Upper lobe of right lung (tissue), 1 donor: ENCODE measurements at places on chromosomes 1 and 21.

GRCh38 chr1:181073638-181074037, 14.9 kb upstream of the IER5 start:
- no peak for DNase-seq

GRCh38 chr21:42113926-42114409, 42.9 kb downstream of the UMODL1 start:
- no peak for DNase-seq

GRCh38 chr1:204308023-204308628, 51.6 kb downstream of the PLEKHA6 start:
- DNase-seq = no peak

- no peak for DNase-seq
These were observed 42.3 kb downstream of the KRTAP10-1 start for GRCh38 chr21:44497703-44498126.

- no peak for DNase-seq
These were observed 38.3 kb upstream of the PAX7 start for GRCh38 chr1:18592368-18592767.

- DNase-seq = no peak
These were observed 34.1 kb upstream of the PDPN start for GRCh38 chr1:13549521-13549920.

DNA sequence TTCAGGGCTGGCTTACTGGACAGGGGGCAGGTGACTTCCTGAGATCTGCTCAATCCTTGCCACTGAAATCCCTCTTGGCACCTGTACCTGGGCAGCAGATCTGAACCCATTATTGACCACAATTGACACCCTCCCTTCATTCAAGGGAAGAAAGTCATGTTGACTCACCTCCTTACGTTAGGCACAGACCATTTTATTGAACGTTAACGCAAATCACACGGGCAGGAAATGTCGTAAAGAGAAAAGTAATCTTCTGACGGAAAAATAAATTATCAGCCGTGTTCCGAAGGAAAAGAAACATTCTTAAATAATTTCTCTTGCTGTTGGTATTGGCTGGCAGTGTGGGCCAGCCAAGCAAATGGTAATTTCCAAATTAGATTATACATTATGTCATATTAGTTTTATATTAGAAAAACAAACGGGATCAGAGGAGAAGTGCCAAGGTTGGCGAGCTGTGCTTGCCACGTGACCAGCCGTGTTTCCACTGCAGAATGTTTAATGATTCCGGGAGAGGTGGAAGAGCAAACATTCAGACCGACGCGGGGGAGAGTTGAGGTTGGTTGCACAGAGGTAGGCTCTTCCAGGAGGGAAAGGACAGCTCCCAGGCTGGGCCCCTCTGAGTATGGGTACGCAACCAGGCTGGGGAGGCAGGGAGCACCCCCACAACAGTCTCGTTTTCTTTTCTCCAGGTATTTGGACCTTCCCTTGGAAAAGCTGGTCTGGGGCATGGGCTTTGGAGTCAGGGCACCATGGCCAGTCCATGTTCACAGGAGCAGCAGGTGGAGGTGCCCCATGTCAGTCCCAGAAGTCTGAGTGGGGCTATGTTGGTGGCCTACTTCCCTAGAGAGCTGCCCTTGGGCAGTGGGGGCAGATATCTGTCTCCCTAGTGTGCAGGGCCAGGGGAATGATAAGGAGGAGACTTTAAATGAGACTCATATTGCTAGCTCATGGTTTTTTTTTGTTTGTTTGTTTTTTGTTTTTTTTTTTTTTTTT, 121.1 kb downstream of the FOXD2 start:
- DNase-seq = no peak

DNA sequence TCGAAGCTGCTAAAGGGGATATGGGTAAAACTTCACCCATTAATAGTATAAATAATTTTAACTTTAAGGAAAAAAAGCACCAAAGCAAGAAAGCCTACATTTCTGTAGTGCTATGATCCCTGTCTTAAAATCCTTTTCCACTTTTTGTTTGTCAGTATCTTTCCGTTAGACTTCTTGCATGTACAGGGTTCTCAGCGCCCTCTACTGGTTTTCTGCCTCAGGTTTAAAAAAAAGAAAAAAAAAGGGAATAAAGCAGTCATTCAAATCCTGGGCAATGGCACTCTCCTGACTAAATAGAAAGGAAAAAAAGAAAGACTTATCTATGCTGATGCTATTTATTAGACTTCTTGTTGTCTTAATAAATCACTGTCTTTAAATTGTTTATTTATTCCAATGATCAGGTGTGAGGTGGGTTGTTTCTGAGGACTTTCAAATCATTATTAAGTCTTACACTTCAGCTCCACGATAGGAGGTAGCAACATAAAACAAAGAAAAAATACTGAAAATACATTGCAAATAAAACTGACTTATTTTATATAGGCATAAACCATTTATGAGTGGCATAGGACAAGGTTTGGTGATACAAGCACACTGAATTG, 475.4 kb upstream of the NR5A2 start:
- no peak for DNase-seq

- no peak for DNase-seq
These were observed 87.0 kb downstream of the NMNAT2 start for GRCh38 chr1:183331091-183331742.

GRCh38 chr1:52901384-52901783, 20.2 kb downstream of the ECHDC2 start:
- DNase-seq = no peak

GRCh38 chr1:158371188-158371953, 17.7 kb downstream of the CD1E start:
- DNase-seq = no peak

DNA sequence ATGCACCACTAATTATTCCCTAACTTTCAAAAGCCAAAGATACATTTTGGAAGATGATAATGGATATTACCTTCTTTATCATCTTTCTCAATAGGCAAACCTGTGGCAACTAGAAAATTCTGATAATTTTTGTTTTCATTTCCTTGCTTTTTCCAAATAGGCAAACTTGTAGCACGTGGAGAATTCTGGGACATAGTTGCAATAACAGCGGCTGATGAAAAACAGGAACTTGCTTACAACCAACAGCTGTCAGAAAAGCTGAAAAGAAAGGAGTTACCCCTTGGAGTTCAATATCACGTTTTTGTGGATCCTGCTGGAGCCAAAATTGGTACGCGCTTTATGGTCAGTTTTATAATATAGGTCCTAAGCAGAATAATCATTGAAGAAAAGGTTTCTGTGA, 1.5 kb downstream of the FPGT start:
- no peak for DNase-seq

GRCh38 chr1:34776911-34777310, 4.1 kb upstream of the GJB3 start:
- peak; percentile 38 for DNase-seq

DNA sequence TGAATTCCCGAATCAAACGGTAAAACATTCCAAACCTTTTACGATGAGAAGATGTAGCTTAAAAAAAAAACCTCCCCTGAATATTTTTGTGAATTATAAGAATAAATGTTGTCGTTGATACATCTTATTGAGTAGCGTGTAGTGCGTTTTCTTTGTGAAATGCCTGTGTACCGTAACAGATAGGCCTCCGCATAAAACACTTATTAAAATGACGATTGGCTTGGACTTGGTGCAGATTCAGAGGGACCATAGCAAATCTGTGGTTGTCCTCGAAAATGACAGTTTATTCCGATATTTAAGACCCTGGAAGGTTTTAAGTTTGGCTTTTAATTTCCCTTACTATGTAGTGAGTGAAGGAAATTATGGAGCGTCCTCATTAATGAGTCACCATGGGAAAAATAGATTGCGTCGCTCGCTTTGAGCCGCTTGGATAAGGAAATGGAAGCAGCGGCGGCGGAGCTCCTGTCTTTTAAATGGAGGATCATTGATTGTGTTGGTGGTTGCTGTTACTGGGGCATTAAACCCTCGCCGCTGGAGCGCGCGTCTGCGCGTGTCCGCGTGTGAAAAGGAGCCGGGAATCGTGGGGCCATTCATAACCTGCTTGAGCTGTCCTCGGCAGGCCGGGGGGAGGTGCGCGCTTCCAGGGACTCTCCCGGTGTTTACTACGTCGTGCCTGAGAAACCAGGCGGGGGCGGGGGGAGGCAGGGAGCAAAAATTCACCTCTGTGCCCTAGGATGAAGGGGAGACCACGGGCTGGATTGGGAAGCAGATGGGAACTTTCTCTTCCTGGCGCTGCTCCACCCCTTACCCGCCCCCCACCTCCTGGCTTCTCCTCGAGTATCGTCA, 1.6 kb downstream of the SPEN start:
- DNase-seq = peak; percentile 92

DNA sequence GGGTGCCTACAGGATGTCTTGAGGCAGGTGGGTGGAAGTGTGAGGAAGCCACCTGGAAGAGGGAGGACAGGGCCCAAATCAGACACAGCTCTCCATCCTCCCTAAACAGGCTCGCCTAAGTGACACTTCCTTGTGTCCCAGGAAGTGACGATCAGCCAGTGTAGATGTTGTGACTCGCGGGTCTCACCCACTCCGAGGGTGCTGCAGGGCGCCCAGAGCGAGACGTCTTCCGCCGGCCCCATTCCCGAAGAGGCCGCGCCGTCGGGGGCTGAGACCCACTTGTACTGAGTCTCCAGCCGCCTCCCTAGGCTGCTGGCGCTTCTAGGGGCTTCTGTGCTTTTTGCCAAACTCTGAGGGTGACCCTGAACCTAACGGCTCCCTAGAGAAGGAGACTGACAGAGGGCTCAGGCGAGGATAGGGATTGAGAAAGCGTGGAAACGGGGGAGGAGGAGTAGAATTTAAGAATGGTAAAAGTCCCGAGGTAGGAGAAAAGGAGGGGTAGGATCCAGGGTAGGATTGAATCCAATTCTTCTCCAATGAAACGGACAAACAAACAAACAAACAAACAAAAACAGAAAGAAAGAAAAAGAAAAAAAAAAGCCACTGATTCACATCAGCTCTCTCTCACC, 543 bp upstream of the MARK1 start:
- DNase-seq = no peak

DNA sequence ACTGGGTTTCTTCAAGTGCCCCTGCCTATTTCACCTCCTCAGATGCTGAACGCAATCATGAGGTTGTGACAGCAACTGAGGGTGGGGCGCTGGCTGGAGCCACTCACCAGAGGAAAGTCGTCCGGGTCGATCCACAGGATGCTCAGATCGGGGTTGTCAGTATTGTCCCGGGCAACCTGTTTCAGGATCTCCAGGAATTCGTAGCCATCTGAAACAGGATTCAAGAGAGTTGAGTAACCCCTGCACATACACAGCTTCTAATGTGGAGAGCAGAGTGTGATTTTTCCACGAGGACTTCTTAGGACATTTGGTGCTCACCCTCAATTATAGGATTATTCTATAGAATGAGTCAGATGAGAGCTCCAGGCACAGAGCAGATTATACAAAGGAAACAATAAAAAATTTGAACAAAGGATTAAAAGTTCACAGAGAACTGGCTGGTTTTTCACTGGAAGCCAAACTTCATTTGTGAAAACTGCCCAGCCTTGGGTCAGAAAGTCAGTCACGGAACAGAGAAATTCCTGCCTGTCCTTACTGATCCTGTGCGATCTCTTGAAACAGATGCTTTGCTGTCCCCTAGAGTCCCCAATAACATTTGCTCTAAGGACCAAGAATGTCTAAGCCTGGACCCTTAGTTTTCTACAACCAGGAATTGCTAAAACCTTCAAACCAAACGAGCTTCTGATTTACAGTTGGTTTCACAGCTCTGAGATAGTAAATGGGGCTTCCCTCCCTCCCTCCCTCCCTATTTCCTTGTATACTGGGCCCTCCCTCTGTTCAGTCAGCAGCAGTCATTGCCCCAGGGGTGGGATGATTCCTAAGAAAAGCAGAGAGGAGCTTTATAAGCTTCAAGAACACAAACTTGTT, 63.2 kb downstream of the CASQ2 start:
- DNase-seq = no peak

DNA sequence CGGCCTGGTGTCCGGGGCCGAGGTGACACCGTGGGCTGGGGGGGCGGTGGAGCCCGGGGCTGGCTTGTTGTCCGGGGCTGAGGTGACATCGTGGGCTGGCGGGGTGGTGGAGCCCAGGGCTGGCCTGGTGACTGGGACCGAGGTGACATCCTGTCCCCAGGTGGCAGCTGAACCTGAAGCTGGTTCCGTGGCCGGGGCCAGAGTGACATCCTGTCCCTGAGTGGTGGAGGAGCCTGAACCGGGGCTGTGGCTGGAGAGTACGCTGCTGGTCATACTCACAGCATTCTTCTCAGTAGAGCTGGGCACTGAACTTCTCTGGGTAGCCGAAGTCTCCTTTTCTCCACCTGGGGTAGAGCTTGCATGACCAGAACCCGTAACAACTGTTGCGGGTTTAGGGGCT, 15.8 kb downstream of the THBS3 start:
- no peak for DNase-seq

DNA sequence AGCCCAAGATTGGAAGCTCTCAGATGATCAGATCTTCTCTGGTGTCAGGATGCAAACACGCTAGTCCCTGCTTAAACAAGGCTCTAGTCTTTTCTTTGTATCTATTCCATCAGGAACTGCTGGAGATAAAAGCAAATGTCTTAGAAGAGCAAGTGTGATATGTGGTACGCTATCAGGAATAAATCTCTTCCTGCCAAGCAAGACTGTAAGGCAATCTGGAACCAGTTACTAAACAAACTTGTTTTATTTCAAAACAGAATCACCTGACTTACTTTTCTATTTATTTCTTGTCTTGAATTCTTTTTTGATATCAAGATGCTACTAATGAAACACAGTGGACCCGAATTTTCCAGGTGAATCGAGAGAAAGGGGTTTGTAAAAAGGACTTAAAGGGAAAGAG, 139.9 kb upstream of the ZNF644 start:
- no peak for DNase-seq

- DNase-seq = no peak
These were observed 61.5 kb downstream of the PACC1 start for GRCh38 chr1:212353181-212353580.

- no peak for DNase-seq
These were observed 5.3 kb downstream of the GPR3 start for GRCh38 chr1:27397749-27398148.

- no peak for DNase-seq
These were observed 12.0 kb upstream of the WNT3A start for GRCh38 chr1:227994632-227995300.

GRCh38 chr21:25862596-25862995, 127.8 kb downstream of the GABPA start:
- DNase-seq = no peak

- DNase-seq = peak; percentile 86
These were observed 9.1 kb upstream of the MTFR1L start for GRCh38 chr1:25810341-25811299.

- DNase-seq = peak; percentile 72
These were observed 36.6 kb downstream of the GJA5 start for GRCh38 chr1:147723691-147724323.

DNA sequence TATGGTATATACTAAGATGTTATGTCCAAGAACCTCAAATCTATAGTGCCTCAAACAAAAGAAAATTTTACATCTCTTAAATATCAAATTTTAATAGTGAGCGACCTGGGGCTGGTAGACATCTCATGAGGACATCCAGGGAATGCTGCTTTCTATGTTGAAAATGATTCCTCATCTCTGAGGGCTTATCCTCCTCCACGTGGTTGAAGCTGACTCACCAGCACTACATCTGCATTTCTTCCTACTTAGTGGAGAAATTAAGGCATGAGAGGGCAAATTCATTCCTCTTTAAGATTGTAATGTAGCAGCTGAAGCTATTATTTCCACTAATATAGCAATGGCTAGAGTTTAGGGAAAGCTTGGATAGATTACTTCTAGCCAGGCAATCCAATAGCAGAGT, 529.5 kb downstream of the COL11A1 start:
- no peak for DNase-seq
